A549 treated with Hydrocortisone at 1 μM for 4 hours (cell line): ENCODE measurements at places on chromosomes 4 and X. TPM values are rescaled to one million over a fixed set of nuclear protein-coding genes. Genes with fewer than 3 reads are reported as not detected.

FGF2 gene
- 33.6 to 51.5 TPM (median 48.4 TPM) in 5 replicates for total RNA-seq

MAGEA2 gene
- total RNA-seq = 0.06 to 0.29 TPM (median 0.07 TPM) in 3 of 5 replicates, not detected in the others

IGFBP7 gene
- 199 to 334 TPM (median 253 TPM) in 5 replicates for total RNA-seq

KCNE5 gene
- total RNA-seq = 0.09 to 0.20 TPM (median 0.13 TPM) in 3 of 5 replicates, not detected in the others

NWD2 gene
- total RNA-seq = 0.01 TPM in 2 of 5 replicates, not detected in the others

SMIM31 gene
- 0.16 to 0.25 TPM (median 0.22 TPM) in 3 of 5 replicates, not detected in the others for total RNA-seq

SLC25A43 gene
- total RNA-seq = 27.8 to 31.7 TPM (median 31.3 TPM) in 5 replicates

TCEAL1 gene
- total RNA-seq = 33.9 to 44.2 TPM (median 38.3 TPM) in 5 replicates

ABLIM2 gene
- 4.9 to 8.3 TPM (median 6.4 TPM) in 5 replicates for total RNA-seq

SPANXA2 gene
- total RNA-seq = 0.20 to 0.23 TPM in 2 of 5 replicates, not detected in the others

PABPC5 gene
- 0.03 TPM in 1 of 5 replicates, not detected in the others for total RNA-seq

CXCL6 gene
- not detected in 5 replicates for total RNA-seq

PRRG1 gene
- 3.9 to 6.6 TPM (median 5.5 TPM) in 5 replicates for total RNA-seq

CENPI gene
- total RNA-seq = 9.9 to 18.2 TPM (median 13.1 TPM) in 5 replicates

ARAP2 gene
- 0.36 to 0.77 TPM (median 0.41 TPM) in 5 replicates for total RNA-seq

NPY5R gene
- total RNA-seq = not detected in 5 replicates

SERTM2 gene
- not detected in 5 replicates for total RNA-seq

PNPLA4 gene
- total RNA-seq = 9.3 to 12.6 TPM (median 11.7 TPM) in 5 replicates

UGT2B17 gene
- total RNA-seq = not detected in 5 replicates

KLHL34 gene
- not detected in 5 replicates for total RNA-seq

HERC6 gene
- 2.6 to 4.0 TPM (median 3.2 TPM) in 5 replicates for total RNA-seq

PDZD4 gene
- 2.9 to 3.7 TPM (median 3.4 TPM) in 5 replicates for total RNA-seq

PDLIM3 gene
- 0.10 to 0.54 TPM (median 0.24 TPM) in 5 replicates for total RNA-seq

MED12 gene
- total RNA-seq = 9.0 to 12.0 TPM (median 10.9 TPM) in 5 replicates

F11 gene
- total RNA-seq = not detected in 5 replicates

CXCL11 gene
- total RNA-seq = 0.10 to 0.33 TPM (median 0.21 TPM) in 5 replicates
